ENCODE measurements at places on chromosomes 1 and 21. TPM values are rescaled to one million over a fixed set of nuclear protein-coding genes. Genes with fewer than 3 reads are reported as not detected.

DNA sequence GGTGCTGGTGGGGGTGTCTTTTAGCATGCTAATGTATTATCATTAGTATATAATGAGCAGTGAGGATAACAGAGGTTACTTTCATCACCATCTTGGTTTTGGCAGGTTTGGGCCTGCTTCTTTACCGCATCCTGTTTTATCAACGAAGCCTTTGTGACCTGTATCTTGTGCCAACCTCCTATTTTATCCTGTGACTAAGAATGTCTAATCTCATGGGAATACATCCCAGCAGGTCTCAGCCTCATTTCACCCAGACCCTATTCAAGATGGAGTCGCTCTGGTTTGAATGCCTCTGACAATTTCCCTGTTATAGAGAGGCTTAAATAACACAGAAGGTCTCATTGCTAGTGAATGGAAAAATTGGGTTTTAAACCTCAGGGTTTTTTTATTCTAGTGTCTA is 300.8 kb upstream of the PROX1 start:
- H3K27me3 ChIP-seq: no peaks in the 10 kb centered on the region
- no peak for DNase-seq
- H3K4me3 ChIP-seq: no peak overlapping the region
- no peak overlapping the region for H3K27ac ChIP-seq
- no peaks in the 10 kb centered on the region for H3K4me1 ChIP-seq

ATP5PO gene
- 208 TPM for total RNA-seq

- H3K27me3 ChIP-seq: no peaks in the 10 kb centered on the region
- peaks cover 58% of the 10 kb centered on the region for H3K4me1 ChIP-seq
- H3K36me3 ChIP-seq: peaks cover 7% of the 10 kb centered on the region
- no peak overlapping the region for H3K4me3 ChIP-seq
Observed at GRCh38 chr1:230102472-230102871, 35.4 kb downstream of the GALNT2 start.

BLZF1 gene
- total RNA-seq: 10.2 TPM

GRCh38 chr1:15540186-15540585 is 13.5 kb downstream of the DNAJC16 start:
- peaks cover 29% of the 10 kb centered on the region for H3K36me3 ChIP-seq
- no peak overlapping the region for H3K4me3 ChIP-seq
- no peaks in the 10 kb centered on the region for H3K4me1 ChIP-seq
- H3K27ac ChIP-seq: no peak overlapping the region

DNA sequence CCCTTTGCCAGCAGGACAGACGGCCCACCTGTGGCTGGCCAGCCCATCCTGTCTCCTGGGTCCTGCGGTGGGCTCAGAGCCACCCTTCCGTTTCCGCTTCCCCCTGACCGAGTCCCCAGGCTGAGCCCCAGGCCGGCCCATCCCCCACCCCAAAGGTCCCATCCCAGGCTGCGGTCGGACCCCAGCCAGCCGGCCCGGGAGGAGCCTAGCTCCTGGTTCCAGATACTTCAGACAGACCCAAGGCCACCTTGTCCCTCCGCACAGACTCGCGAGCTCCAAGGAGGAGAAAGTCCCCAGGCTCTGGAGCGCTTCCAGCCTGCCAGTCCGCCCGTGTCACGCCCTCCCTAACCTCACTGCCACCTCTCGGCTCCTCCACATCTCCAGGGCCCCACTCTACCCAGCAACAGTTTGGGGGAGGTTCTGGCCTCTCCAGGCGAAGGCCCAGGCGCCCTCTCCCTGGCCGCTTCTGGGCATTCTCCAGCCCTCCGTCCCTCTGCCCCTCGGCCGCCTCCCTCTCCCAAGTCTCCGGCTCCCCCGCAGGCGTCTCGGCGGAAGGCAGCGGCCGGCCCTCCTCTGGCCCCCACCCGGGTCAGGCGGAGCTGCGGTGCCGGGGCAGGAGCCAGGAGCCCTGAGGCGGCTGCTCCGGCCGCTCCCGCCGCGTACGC is 835 bp downstream of the LRRN2 start:
- no peaks in the 10 kb centered on the region for H3K36me3 ChIP-seq
- H3K4me1 ChIP-seq: peaks cover 7% of the 10 kb centered on the region
- no peak for DNase-seq

- H3K36me3 ChIP-seq: no peaks in the 10 kb centered on the region
- H3K4me3 ChIP-seq: no peak overlapping the region
- no peak overlapping the region for H3K27ac ChIP-seq
Observed at GRCh38 chr1:29585656-29586055, 349.3 kb downstream of the PTPRU start.

- no peaks in the 10 kb centered on the region for H3K27me3 ChIP-seq
- peak within 1 kb of the TSS; percentile 97 for H3K27ac ChIP-seq
- DNase-seq: peak; percentile 97
- peaks cover 17% of the 10 kb centered on the region for H3K36me3 ChIP-seq
Observed at GRCh38 chr1:161177112-161177935, at the start of gene B4GALT3. TSS of gene B4GALT3 (minus strand) at chr1:161177507. CDS start at chr1:161176060, 1,447 bp downstream.

DNA sequence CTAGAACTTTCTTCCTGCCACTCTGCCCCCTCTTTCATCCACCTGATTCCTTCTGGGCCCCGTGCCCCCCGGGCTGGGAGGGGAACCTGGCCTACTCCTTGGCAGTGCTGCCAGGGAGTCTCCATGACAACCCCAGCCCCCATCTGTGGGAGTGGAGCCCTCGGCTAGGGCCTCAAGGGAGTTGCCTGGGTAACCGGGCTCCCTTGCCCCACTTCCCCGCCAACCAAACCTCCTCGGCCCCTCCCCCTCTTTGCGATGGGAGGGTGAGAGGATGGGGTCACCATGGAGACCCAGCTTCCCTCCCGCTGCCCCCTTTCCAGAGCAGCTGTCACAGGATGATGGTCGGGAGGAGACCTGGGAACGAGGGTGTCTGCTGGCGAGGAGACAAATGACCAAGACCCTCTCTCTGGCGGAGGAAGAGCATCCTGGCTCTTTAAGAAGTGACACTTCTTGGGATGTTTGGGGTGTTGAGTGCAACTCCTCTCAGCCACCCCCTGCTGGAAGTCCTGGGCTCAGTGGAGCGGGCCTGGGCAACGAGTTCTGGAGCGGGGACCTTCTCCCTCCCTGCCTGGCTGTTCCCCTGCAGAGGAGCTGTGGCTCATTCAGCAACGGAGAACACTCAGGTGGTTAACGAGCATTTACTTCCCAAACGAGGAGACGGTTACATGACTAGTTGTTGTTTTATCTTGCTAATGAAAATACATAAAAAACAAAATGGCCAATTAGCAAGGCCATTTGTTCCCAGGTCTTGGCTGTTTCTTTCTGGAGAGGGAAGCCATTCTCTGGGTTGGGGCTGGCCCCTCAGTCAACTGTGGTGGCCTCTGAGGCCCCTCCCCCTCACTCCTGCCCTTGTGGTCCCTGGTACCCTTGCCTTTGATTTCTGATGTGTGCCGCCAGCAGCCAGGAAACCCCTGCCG is 82.8 kb downstream of the UBIAD1 start:
- no peaks in the 10 kb centered on the region for H3K4me1 ChIP-seq
- no peaks in the 10 kb centered on the region for H3K36me3 ChIP-seq
- H3K27ac ChIP-seq: no peak overlapping the region
- no peak for DNase-seq

DNA sequence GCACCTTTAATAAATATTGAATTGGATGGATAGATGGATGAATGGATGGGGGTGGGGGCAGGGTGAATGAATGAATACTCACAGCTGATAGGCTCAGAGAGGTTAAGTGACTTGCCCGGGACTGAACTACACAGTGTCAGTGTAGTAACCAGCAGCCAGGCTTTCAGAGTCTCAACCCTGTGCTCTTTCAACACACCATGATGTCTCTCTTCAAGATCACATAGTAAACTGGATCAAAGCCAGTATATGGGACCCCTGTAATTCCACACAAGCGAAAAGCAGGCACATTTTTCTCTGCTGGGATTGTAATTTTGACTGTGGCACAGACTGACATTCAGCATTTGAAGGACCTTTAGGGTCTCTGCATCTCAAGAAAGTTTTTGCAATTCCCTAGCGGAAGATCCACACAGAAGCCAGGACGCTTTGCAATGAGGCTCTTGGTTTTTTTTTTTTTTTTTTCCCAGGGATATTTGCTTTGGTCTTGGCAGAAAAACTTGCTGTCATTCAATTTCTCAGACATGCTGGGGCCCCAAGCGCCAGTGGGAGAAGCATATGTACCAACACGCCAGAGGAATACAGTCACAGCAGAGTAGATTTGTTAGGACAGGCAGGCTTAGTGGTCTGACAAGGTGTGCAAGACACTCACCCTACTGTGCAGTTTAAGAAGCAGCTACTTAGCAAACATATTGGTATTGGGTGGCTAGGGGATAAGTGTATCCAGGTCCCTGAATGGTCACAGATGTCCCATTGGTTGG is 213.1 kb upstream of the CAMK1G start:
- DNase-seq: no peak
- H3K4me1 ChIP-seq: no peaks in the 10 kb centered on the region
- H3K36me3 ChIP-seq: no peaks in the 10 kb centered on the region
- H3K27ac ChIP-seq: no peak overlapping the region
- H3K27me3 ChIP-seq: peaks cover 3% of the 10 kb centered on the region
- no peak overlapping the region for H3K4me3 ChIP-seq

DEPDC1 gene
- total RNA-seq: 26.2 TPM

DNA sequence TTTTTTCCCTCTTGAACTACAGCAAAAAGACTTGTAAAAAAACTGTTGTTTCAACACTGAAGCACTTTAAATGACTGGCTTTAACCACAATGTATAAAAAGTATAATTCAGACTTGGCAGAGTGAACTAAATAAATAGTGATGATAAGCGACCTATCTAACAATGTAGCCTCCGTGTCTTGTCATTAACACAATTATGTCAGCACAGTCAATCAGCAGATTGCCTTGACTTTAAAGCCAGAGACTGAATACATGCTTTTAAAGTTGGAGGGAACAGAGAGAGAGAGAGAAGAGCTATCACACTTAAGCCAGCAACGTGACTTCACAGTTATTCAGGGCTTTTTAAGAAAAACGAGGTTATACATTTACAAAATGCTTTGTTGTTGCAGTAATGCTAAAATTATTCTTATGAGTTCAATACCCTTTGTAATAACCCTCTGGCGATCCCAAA is 378.1 kb downstream of the LMO4 start:
- H3K27ac ChIP-seq: no peak overlapping the region
- no peaks in the 10 kb centered on the region for H3K4me1 ChIP-seq
- H3K4me3 ChIP-seq: no peak overlapping the region
- H3K27me3 ChIP-seq: peaks cover 7% of the 10 kb centered on the region

DNA sequence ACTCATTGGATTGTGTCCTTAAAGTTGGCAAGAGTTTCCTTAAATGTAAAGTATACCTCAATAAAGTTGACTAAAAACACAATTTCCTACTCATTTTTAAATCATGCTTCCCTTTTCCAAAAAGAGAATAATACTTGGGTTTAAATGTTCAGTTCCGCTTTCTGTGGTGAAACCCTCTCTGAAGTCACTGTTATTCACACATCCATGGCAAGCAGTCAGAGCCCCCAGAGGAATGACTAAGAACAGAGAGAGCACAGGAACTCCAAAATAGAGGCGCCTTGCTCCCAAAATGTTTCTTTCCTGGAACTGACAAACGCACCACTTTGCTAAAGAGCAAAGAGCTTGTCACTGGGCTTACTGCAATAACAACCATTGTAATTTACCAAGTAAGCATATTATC is 142.5 kb downstream of the TIAM1 start:
- no peak overlapping the region for H3K4me3 ChIP-seq
- no peak for DNase-seq
- H3K27ac ChIP-seq: peak overlapping the region; percentile 13
- no peaks in the 10 kb centered on the region for H3K27me3 ChIP-seq
- peaks cover 16% of the 10 kb centered on the region for H3K4me1 ChIP-seq

DNA sequence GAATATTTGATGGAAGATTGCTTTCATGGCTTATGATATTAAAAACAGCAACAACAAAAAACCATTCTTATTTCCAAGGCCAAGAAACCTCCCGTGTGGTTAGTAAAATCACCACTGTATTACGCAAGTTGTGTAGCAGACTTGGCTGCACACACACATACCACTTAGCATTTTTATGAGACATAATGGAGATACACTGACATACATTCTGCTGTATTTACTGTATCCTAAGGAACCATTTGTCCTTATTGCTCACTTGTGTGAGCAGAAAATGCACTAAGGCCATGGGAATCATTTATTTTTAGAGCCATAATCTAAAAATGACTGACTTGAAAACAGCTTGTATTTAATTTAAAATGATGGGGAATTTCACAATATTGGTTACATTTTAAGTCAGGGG is 584 bp upstream of the C1orf141 start:
- H3K4me1 ChIP-seq: peaks cover 8% of the 10 kb centered on the region
- peaks cover 7% of the 10 kb centered on the region for H3K27me3 ChIP-seq
- no peak for DNase-seq
- no peaks in the 10 kb centered on the region for H3K36me3 ChIP-seq

GRCh38 chr1:33388805-33389771 is 41.8 kb downstream of the PHC2 start:
- no peaks in the 10 kb centered on the region for H3K36me3 ChIP-seq
- H3K27ac ChIP-seq: no peak overlapping the region
- H3K27me3 ChIP-seq: peaks cover 5% of the 10 kb centered on the region
- no peak for DNase-seq

GRCh38 chr1:78522136-78522535 is 31.4 kb downstream of the PTGFR start:
- no peak overlapping the region for H3K4me3 ChIP-seq
- H3K4me1 ChIP-seq: no peaks in the 10 kb centered on the region
- no peak overlapping the region for H3K27ac ChIP-seq
- H3K27me3 ChIP-seq: peaks cover 1% of the 10 kb centered on the region
- DNase-seq: no peak

DNA sequence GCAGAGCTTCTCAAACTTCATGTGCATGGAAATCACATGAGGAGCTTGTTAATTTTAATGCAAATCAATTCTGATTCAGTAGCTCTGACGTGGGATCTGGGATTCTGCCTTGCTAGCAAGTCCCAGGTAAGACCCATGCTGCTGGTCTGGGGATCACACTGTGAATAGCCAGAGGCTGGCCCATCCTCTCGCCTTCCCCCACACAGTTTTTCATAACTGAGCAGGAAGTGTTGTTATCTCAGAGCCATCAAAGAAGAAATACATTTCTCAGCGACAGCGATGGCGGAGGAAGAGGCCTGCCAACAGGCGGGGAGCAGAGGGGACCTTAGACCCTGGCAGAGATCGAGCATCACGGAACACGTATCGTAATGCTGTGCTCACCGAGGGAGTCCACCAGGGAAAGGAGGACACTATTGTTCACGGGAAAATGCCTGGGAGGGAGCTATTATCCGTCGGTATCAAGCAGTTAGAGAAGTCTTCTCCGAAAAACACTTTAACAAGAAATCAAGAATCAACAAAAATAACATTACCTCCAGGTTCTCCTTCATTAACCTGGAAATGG is 268.9 kb upstream of the TMEM51 start:
- H3K4me3 ChIP-seq: no peak overlapping the region
- no peak for DNase-seq
- H3K36me3 ChIP-seq: no peaks in the 10 kb centered on the region
- no peaks in the 10 kb centered on the region for H3K4me1 ChIP-seq

HSF2BP gene
- 0.73 TPM for total RNA-seq

GRCh38 chr21:38956521-38956855 is 150.8 kb downstream of the ETS2 start:
- H3K27me3 ChIP-seq: peaks cover 12% of the 10 kb centered on the region
- DNase-seq: no peak
- H3K36me3 ChIP-seq: no peaks in the 10 kb centered on the region
- no peak overlapping the region for H3K27ac ChIP-seq
- H3K4me3 ChIP-seq: no peak overlapping the region
- peaks cover 4% of the 10 kb centered on the region for H3K4me1 ChIP-seq

- no peak for DNase-seq
- H3K36me3 ChIP-seq: no peaks in the 10 kb centered on the region
- H3K4me1 ChIP-seq: no peaks in the 10 kb centered on the region
- no peak overlapping the region for H3K27ac ChIP-seq
- no peaks in the 10 kb centered on the region for H3K27me3 ChIP-seq
Observed at GRCh38 chr21:16644685-16645084, 868.2 kb upstream of the CXADR start.

Data from activated CD4-positive, alpha-beta memory T cell treated with anti-CD3 and anti-CD28 coated beads for 36 hours (primary cell).